Activated gamma-delta T cell treated with anti-CD3 and anti-CD28 coated beads, Interleukin-2, amount 50 U/mL, for 16 hours (primary cell): ENCODE measurements at places on chromosomes 1 and 21.

DNA sequence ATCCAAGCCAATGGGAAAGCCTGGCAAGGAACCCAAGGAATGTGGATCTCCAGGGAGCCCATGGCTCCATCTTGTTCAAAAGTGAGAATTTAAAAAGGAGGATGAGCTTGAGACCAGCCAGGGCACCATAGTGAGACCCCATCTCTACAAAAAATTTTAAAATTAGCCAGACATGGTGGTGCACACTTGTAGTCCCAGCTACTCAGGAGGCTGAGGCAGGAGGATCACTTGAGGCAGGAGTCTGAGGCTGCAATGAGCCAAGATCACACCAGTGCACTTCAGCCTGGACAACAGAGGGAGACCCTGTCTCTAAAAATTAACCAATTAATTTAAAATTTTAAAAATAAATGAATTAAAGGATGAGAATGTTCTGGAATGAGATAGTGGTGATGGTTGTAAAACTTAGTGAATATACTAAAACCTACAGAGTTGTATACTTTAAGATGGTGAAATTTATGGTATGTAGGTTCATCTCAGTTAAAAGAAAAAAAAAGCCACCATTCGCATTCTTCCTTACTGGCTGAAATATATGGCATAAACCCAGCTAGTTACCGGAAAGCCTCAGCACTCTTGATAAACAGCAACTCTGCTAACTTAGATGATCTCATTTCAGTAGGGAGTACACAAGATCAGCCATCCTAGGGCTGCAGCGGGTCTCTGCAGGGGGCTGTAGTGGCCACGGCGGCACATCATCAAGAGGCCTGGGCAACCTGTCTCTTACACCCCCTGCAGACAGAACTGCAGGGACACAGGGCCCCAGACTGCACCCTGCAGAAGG lies 48.3 kb upstream of the H6PD start:
- no peak for DNase-seq

DNA sequence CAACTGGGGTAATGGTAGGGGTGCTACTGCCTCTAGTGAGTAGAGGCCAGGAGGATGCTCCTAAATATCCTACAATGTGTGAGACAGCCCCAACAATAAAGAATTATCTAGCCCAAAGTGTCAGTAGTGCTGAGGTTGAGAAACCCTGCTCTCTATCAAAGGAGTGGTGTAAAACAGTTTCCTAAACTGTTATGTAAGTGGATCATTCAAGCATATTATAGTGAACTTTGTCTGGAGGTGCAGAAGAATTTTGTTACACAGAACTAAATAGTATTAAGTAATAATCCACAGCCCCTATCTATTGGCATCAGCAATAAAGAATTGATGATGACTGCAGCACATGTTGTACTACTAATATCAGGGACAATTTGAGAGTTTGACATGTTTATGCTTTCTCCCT lies 20.3 kb upstream of the TARS2 start:
- no peak for DNase-seq

- no peak for DNase-seq
These were observed 53.9 kb upstream of the ASPM start for GRCh38 chr1:197200272-197200899.

GRCh38 chr1:22056936-22057335 lies 4.4 kb downstream of the CDC42 start:
- DNase-seq, result no peak

DNA sequence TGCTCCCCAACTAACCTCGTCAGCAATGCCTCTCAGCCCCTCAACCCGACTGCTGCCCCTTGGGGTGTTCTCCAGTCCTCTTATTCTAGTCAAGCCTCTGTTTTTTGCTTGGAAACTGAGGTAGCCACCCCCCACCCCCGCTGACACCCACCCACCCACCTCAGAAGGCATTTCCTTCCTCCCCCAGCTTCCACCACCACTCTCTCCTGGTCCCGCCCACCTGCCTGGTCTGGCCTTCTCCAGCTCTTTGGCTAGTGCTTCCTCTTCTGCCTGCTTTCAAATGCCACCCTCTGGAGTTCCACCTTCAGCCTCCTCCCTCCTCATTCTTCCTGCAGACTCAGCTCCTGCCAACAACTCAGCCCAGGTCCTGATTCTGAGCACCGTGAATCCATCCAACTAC lies 35.3 kb downstream of the OLFML2B start:
- DNase-seq, result no peak

DNA sequence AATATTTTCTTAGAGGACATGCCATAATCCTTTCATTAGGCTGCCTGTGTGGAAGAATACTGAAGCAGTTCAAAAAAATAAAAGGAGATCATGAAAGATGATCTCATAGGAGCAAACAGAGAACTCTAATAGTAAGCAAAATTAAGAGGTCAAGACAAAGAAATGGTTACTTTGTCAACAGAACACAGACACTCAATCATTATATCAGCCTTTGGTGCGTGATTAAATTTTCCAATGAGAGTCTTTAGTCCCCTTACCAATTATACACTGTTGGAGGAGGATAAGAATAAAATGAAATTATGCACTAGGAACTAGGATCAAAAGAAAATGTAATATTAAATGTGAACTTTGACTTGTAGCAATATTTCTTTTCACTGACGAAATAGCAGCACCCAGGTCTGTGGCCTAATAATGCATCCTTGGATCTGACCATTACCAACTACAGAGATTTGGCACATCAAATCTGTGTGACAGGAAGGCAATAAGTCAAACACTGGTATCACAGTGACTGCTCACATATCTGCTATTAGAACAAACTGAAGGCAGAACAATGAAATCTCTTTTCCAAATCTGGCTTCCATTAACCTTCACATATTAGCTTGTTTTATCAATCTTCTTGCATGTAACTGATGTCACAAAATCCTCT lies 1812.9 kb downstream of the PLA2G4A start:
- no peak for DNase-seq

DNA sequence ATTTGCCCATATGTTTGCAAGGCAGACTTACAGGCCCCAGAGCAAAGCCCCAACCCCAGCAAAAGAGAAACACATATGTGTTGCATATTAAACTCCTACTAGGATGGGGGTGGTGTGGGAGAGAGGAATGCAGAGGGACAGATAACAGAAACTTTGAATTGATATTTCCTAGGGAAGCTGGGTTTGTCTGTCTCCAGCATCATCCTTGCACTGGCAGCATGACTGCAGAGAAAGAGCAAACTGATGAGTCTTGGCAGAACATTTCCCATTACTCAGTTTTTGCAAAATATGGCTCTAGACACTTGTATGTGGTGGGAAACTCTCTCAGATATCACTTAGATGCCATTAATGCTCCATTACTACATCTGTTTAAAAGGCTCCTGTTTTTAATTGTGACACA lies 43.8 kb upstream of the MARK1 start:
- DNase-seq, result no peak
